ENCODE measurements at places on chromosomes 1 and 21.
A peak's percentile ranks its signal among the peaks of the same experiment; 100 is the strongest.

DNA sequence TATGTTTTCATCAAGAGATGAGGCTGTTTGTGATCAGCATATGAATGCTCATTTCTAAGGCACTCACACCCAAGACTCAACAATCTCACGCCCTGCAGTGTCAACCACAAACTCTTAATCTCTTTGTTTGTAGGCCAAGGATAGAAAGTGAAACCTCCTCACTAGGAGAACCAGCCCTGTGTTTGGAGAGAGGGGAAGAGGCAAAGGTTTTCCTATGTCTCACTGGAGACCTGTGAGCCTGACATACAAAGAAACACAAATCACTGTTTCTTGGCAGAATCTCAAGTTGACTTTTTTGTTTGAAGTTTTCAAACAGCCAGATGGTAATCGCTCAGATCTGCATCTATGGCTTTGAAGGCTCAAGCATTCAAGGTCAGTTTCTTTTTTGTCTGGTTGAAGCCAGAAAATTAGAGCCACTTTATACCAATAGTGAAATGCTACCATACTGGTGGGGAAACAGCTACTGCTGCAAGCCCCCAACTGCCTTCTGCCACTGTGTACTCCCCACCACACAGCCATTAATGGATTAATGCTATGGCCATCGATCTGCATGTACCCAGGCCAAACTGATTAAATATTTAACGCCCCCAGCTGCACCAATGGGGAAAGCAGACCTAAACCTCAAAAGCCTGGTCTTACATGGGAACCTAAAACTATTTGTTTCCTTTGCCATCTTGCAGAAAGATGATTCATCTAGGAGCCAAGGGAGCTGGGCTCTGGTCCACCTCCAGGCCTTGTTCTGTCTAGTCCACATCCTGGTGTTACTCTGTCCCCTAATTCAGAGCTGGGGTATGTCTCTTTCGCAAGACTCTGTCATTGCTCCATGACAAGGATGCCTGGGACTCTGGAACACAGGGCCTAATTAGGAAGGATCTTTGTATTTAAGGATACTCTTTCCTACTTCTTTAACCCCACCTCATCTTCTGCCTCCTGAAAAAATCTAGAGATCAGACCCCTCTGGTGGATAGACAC lies 16.3 kb downstream of the PDZK1 start:
- DNase-seq: no peak

GRCh38 chr1:65938506-65938905 lies 145.8 kb downstream of the PDE4B start:
- no peak for DNase-seq

- DNase-seq: no peak
These were observed 9.4 kb upstream of the NEK2 start for GRCh38 chr1:211684791-211685190.

DNA sequence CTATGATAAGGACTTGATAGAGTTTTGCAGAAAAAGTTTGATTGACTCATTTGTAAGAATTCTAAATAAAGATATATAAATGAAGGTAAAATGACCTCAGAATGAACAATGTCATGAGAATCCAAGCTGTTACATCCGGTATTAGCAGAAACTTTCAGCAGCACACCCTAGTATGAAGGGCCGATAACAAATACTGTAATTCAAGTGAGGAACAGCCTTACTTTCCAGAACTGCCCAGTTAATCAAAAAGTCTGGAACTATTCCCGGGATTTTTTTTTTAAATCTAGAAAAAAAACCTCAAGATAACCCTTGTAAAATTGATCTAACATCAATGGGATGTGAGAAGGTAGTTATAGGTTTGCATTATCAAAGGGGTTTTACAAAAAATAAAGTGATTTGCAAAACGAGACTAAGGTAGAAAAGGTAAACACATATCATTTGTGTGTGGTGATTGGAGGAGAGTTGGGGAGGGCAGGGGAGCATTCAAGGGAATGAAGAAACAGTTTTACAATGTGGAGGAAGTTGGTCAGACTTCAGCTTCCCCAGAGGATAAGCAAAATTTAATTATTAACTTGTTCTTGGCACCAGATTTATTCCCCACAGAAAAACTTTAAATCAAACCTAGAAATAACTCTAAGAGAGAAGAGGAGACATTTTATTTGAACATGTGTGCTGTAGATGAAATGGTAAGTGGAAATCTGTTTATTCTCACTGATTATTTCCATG lies 75.9 kb upstream of the VCAM1 start:
- no peak for DNase-seq

GRCh38 chr1:174724219-174724618 lies 275.5 kb upstream of the CACYBP start:
- DNase-seq: no peak

DNA sequence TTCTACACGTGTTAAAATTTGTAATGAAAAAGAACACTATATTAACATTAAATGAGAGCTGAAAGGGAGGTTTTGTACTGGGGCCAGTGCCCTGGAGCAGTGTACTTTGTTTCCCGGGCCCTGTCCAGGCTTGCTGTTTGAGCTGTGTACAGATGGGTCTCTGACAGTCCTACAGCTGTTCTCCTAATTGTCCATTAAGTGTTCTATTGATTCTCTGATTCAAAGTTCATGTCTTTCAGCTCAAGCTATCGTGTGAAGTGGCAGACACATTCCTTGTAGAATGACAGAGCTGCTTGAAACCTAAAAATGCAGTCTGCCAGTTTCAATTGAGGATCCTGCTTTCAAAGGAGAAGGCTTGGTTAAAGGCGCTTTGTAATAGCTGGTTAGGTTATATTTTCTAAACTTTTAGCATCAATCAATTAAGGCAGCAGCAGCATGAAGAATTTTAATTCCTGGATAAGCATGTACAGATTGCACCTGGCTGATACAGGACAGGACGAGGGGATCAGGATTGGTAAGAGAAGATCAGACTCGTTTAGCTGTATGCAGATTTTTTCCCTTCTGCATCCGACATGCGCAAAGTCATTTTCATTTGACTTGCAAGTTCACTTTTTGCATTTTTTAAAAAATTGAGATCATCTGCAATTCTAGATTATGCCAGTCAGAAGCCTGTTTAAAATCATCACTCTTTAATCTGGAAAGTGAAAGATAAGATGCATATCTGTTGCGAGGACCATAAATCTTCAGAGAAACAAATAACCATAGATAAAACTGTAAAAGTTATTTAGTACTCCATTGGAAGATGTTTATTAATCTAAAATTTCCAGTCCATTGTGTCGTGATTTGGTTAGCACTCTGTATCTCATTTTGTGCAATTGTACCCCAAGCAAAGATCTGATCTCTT lies 98.5 kb downstream of the ATG4C start:
- peak; percentile 70 for DNase-seq

- no peak for DNase-seq
These were observed 37.6 kb downstream of the EYA3 start for GRCh38 chr1:28050776-28051175.

DNA sequence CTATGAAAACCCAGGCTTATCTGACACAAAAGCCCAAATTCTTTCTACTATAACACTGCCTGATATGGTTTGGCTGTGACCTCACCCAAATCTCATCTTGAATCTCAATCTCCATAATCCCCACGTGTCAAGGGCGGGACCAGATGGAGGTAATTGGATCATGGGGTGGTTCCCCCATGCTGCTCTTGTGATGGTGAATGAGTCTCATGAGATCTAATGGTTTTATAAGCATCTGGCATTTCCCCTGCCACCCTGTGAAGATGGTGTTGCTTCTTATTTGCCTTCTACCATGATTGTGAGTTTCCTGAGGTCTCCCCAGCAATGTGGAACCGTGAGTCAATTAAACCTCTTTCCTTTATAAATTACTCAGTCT lies 123.3 kb upstream of the USP24 start:
- DNase-seq: peak; percentile 76

GRCh38 chr1:52955129-52955970 lies 28.3 kb downstream of the SCP2 start:
- peak; percentile 30 for DNase-seq

DNA sequence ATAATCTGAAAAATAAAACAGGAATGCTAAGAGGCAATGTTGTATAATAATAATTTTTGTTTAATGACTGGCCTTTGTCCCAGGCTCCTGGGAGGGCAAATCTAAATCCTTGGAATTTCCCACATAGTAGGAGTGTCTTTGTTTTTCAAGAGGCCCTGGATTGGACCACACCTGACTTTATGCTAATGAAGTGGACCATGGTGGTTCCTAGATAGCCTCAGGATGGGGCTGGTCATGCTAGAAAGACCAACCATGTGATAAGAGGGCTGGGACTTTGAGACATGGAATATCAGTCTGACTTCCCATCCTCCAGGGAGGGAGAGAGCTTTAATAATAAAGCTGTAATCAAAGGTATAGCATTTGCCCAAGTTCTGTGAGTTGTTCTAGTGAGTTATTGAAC lies 138.2 kb upstream of the RAB4A start:
- no peak for DNase-seq
